ENCODE measurements at places on chromosomes 13 and 19.
A peak's percentile ranks its signal among the peaks of the same experiment; 100 is the strongest.

- H3K4me3 ChIP-seq = no peak overlapping the region
- no peaks in the 10 kb centered on the region for H3K36me3 ChIP-seq
- no peaks in the 10 kb centered on the region for H3K27me3 ChIP-seq
- no peaks in the 10 kb centered on the region for H3K4me1 ChIP-seq
- H3K27ac ChIP-seq = no peak overlapping the region
- no peak for DNase-seq
Observed at GRCh38 chr19:47323409-47323808, 8.6 kb upstream of the C5AR2 start.

DNA sequence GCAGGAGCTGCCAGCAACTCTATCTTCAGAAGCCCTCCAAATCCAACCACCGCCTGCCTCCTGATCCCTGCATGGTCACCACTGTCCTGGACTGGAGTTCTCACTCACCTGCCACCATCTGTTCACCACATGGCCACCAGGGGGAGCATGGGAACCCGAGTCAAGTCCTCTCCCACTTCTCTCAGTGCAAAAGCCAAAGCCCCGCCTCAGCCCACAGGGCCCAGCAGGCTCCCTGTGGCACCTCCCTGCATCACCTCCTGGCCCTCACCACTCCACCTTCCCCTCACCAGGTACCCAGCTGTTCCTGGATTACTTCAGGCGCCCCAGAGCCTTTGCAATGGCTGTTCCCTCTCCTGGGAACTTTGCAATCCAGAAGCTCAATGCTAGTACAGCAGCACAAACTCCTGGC, 5.3 kb downstream of the DHPS start:
- DNase-seq = peak; percentile 95
- H3K27me3 ChIP-seq = no peaks in the 10 kb centered on the region
- peaks cover 59% of the 10 kb centered on the region for H3K36me3 ChIP-seq
- H3K4me3 ChIP-seq = no peak overlapping the region
- no peak overlapping the region for H3K27ac ChIP-seq

- DNase-seq = no peak
- H3K27me3 ChIP-seq = no peaks in the 10 kb centered on the region
- H3K27ac ChIP-seq = no peak overlapping the region
- no peak overlapping the region for H3K4me3 ChIP-seq
Observed at GRCh38 chr13:86710013-86710412, 910.8 kb upstream of the SLITRK6 start.

- no peak overlapping the region for H3K27ac ChIP-seq
- no peaks in the 10 kb centered on the region for H3K4me1 ChIP-seq
- no peaks in the 10 kb centered on the region for H3K27me3 ChIP-seq
- H3K4me3 ChIP-seq = no peak overlapping the region
- DNase-seq = peak; percentile 51
Observed at GRCh38 chr19:10789866-10790265, 46.1 kb downstream of the TMED1 start.

DNA sequence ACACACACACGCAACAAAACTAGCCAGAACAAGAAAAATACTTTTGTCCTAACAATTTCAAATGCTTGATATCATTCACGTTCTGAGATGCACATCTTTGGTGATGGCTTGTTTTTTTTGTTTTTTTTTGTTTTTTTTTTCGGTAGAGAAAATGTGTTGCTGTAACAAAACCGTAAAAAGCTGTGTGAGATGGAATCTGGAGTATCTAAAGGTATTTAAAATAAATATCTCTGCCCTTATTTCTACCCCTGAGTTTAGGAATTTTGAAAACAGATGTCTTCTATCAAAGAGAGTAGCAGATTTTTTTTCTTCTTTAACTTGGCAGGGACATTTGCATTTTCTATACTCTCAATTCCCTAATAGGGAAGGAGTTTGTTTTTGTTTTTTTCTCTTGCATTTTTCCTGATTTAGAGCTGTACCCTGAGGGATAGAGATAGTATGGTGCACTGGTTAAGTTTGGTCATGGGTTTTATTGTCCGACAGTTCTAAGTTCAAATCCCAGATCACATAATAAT, 446.6 kb downstream of the KLF5 start:
- no peaks in the 10 kb centered on the region for H3K36me3 ChIP-seq
- H3K27ac ChIP-seq = no peak overlapping the region

- no peak for DNase-seq
- no peak overlapping the region for H3K4me3 ChIP-seq
- peaks cover 6% of the 10 kb centered on the region for H3K4me1 ChIP-seq
- H3K36me3 ChIP-seq = no peaks in the 10 kb centered on the region
Observed at GRCh38 chr13:47896546-47896945, 104.5 kb downstream of the SUCLA2 start.

DNA sequence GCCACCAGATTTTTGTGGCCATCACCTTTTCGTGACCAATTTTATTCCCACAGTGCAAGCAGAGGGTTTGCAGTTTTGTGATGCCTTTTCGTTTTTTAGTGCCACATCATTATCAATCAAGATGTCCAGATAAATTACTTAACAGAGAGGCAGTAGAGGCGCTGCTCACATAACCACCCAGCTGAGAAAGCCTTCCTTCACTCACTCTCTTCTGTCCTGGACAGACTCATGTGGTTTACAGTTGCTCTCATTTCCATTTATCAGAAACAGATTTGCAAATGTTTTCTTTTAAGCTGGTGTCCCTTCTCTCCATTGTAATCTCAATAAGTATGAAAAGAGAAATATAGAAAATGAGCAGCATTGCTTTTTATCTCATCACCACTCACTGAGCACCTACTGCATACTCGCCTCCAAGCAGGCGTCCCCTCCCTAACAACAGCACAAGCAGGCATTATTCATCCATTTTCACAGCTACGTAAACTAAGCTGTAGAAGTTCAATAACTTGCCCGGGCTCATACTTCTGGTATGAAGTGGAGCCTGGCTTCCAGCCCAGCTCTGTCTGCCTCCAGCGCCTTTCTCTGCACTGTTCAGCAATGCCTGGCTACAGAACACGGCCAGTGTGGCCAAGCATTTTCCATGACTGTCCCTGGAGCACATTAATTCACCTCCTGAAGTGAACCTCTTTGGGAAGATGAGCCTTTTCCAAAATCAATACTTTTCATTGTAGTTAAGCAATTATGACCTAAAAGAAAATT, 34.6 kb upstream of the KATNAL1 start:
- H3K4me3 ChIP-seq = peak overlapping the region; percentile 16
- DNase-seq = peak; percentile 90
- H3K27me3 ChIP-seq = no peaks in the 10 kb centered on the region
- peaks cover 45% of the 10 kb centered on the region for H3K4me1 ChIP-seq
- H3K36me3 ChIP-seq = no peaks in the 10 kb centered on the region

- no peaks in the 10 kb centered on the region for H3K4me1 ChIP-seq
- H3K27ac ChIP-seq = no peak overlapping the region
- no peaks in the 10 kb centered on the region for H3K36me3 ChIP-seq
- H3K27me3 ChIP-seq = no peaks in the 10 kb centered on the region
- no peak for DNase-seq
Observed at GRCh38 chr13:70580825-70581224, 472.6 kb upstream of the KLHL1 start.

- H3K27me3 ChIP-seq = peaks cover 29% of the 10 kb centered on the region
- H3K4me1 ChIP-seq = no peaks in the 10 kb centered on the region
- H3K36me3 ChIP-seq = no peaks in the 10 kb centered on the region
- H3K4me3 ChIP-seq = peak overlapping the region; percentile 42
- H3K27ac ChIP-seq = no peak overlapping the region
Observed at GRCh38 chr13:112931028-112931934, 37.7 kb upstream of the MCF2L start.

DNA sequence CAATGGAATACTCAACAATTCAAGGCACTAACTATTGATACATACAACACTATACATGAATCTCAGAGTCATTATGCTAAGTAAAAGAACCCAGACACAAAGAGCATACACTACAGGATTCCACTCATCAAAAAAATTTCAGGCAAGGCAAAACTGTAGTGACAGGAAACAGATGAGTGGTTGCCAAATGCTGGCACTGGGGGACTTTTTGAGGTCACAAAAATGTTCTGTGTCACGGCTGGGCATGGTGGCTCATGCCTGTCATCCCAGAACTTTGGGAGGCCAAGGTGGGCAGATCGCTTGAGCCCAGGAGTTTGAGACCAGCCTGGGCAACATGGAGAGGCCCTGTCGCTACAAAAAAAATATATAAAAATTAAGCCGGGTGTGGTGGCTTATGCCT, 129.4 kb downstream of the KL start:
- no peaks in the 10 kb centered on the region for H3K27me3 ChIP-seq
- no peak overlapping the region for H3K4me3 ChIP-seq

GRCh38 chr19:45113628-45114027, 20.6 kb downstream of the PPP1R37 start:
- H3K27ac ChIP-seq = no peak overlapping the region
- no peak for DNase-seq
- H3K4me1 ChIP-seq = peaks cover 8% of the 10 kb centered on the region
- H3K27me3 ChIP-seq = no peaks in the 10 kb centered on the region

DNA sequence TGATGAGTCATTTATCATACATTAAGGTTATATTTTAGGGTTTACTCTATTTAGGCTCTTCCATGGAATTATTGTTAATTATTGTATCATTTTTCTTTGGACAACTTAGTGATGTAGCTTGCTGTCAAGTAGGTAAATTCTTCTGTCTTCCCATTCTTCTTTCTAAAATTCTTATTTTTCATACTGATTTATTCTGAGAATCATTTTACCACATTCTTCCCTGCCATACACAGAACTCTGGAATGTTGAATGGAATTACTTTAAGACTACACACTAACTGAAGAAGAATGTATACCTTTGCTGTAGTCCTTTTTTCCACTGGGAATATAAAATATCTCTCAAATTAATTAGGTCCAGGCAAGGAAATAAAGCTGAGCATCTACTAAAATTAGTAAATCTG, 24.5 kb upstream of the SLC7A1 start:
- H3K36me3 ChIP-seq = no peaks in the 10 kb centered on the region
- DNase-seq = no peak
- peaks cover 25% of the 10 kb centered on the region for H3K4me1 ChIP-seq

GRCh38 chr13:95301968-95302393, 730 bp upstream of the ABCC4 start:
- H3K27me3 ChIP-seq = no peaks in the 10 kb centered on the region
- peaks cover 9% of the 10 kb centered on the region for H3K4me1 ChIP-seq
- peak overlapping the region; percentile 88 for H3K4me3 ChIP-seq
- no peaks in the 10 kb centered on the region for H3K36me3 ChIP-seq

DNA sequence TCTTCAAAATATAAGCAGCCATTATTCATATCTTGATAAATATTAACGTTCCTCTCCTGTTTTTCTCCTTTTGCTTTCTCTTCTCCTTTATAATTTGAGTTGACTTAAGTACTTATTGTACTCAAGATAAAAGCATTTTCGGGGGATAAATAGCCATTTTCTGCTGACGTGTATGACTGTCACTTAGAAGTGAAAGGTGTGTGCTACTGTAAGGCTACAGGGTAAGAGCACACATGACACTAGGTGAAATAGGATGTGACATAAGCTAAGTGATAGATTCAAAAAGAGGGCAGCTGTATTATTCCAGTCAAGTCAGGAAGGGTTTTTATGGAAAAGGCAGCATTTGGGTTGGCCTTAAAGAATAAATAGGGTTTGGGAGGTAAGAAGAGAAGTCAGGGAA, 128.5 kb downstream of the GPC6 start:
- DNase-seq = no peak
- H3K27ac ChIP-seq = no peak overlapping the region
- no peak overlapping the region for H3K4me3 ChIP-seq
- H3K27me3 ChIP-seq = no peaks in the 10 kb centered on the region
- no peaks in the 10 kb centered on the region for H3K36me3 ChIP-seq
- H3K4me1 ChIP-seq = no peaks in the 10 kb centered on the region

DNA sequence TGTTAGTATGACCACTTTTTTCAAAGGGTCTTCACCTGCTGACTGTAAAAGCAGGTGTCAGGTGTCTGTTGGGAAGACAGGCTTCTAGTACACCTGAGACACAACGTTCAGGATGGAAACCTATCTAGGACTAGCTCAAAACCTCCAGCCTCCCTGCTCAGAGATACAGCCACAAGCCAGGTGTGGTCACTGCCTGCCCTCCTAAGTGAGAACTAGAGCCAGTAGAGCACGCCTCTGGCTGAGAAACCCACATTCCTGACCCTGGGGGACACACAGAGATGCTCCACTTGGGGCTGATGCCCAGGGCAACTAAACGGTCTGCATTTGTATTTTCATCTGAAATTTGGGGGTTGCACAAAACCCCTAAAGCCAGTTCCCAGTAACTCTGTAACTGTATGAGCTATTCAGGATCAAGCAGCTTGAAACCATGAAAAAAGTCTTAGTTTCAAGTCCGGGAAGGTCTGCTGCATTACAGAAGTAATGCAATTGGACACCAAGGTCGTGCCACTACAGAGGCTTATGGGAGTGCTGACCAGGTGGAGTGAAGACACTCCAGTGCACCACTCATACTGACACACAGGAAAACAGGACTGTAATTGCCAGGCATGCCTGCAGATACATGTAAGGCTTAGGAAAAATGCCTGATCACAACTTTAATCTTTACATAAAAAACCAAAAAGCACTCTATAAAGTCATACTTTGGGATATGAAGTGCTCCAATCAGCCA, 27.8 kb downstream of the ANKRD10 start:
- H3K4me3 ChIP-seq = no peak overlapping the region
- H3K36me3 ChIP-seq = no peaks in the 10 kb centered on the region
- H3K4me1 ChIP-seq = no peaks in the 10 kb centered on the region
- no peaks in the 10 kb centered on the region for H3K27me3 ChIP-seq
- no peak overlapping the region for H3K27ac ChIP-seq

DNA sequence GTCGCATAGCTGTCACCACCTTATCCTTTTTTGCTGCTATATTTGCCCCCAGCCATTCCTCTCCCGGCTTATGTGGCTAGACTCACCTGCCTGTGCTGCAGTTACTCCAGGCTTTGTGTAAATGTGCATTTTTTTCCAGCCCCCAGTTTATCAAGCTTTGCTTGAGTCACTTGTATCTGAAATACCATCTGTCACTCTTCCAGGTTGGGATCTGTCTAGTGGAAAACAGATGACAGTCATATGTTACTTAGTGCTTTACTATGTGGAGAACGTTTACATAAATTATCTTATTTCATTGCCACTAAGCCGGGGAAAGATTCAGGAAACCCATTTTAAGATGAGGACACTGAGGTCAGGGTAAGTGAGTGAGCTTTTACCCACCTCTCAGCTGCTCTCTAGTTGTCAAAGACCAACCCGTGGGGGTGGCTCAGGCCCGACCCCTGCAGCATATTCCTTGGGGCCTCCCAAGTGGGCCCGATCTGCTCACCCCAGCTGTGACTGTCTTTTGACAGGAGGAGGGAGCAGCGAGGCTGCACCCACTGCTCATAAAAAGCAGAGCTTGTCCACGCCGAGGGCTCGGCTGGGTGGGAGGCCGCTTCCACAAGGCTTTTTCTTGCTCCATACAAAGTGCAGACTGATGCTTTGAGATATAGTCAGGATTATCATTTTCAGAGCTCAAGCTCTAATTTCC, 7.2 kb downstream of the GJB2 start:
- H3K36me3 ChIP-seq = no peaks in the 10 kb centered on the region
- H3K4me3 ChIP-seq = no peak overlapping the region
- H3K27ac ChIP-seq = no peak overlapping the region

GRCh38 chr13:110463871-110464510, 97.5 kb downstream of the RAB20 start:
- peaks cover 94% of the 10 kb centered on the region for H3K36me3 ChIP-seq
- DNase-seq = no peak

- no peak overlapping the region for H3K27ac ChIP-seq
- H3K4me3 ChIP-seq = no peak overlapping the region
- H3K36me3 ChIP-seq = peaks cover 35% of the 10 kb centered on the region
- H3K27me3 ChIP-seq = no peaks in the 10 kb centered on the region
- peaks cover 14% of the 10 kb centered on the region for H3K4me1 ChIP-seq
Observed at GRCh38 chr19:2043961-2044708, 6.9 kb downstream of the MKNK2 start.

GRCh38 chr13:34747507-34747906, 194.6 kb upstream of the NBEA start:
- H3K36me3 ChIP-seq = no peaks in the 10 kb centered on the region
- no peak overlapping the region for H3K27ac ChIP-seq
- H3K27me3 ChIP-seq = no peaks in the 10 kb centered on the region
- H3K4me1 ChIP-seq = no peaks in the 10 kb centered on the region

All from osteoblast (primary cell).